ENCODE measurements at places on chromosomes 1 and 21. TPM values are rescaled to one million over a fixed set of nuclear protein-coding genes. Genes with fewer than 3 reads are reported as not detected.

Gene FCGR2B
- total RNA-seq, result not detected

Gene TLR5
- not detected for total RNA-seq

Gene PLA2G2D
- not detected for total RNA-seq

Gene OR6K3
- not detected for total RNA-seq

Gene KIAA1614
- 6.6 TPM for total RNA-seq

Gene ARTN
- 0.38 TPM for total RNA-seq

All from smooth muscle cell of the coronary artery (primary cell).